ENCODE measurements at places on chromosomes 2 and 18.
A peak's percentile ranks its signal among the peaks of the same experiment; 100 is the strongest.

DNA sequence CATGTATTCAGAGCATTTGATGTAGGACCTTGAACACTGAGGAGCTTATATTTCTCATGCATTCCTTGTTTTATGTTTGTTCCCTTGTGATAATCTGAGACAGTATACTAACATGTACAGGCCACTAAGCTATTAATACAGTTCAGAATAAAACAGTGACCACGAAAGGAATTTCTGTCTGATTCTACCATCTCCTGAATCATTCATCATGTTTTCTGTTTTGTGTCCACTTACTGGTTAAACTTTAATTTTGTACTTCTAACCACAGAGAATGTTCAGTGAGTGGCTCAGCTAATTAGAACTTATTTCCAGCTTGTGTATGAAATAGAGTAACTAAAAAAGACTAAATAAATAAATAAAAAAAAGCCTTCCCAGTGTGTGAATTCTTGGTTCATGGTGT is 110.4 kb downstream of the LRP1B start:
- no peak for DNase-seq

DNA sequence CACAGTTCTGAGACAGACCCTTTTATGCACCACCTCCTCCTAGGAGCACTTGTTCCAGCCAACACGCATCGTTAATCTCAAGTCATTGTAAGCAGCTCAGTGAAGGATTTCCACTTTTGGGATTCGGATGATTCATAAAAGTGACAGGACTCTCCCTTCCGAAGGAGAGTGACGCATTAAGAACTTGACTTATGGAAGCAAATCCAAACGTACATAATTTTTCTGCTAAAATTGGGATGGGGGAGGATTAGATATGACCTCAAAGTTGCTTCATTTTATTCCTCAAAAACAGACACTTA is 165.7 kb downstream of the TWIST2 start:
- DNase-seq: no peak

GRCh38 chr18:24819141-24819890 is 358.9 kb downstream of the HRH4 start:
- DNase-seq: no peak

- no peak for DNase-seq
Observed at GRCh38 chr2:99106913-99107312, 34.6 kb upstream of the C2orf15 start.

- DNase-seq: no peak
Observed at GRCh38 chr2:85662899-85663593, 5.0 kb downstream of the SFTPB start.

GRCh38 chr18:55322178-55322735 is 265.7 kb downstream of the TCF4 start:
- peak; percentile 86 for DNase-seq

GRCh38 chr2:106153781-106154180 is 40.3 kb downstream of the UXS1 start:
- no peak for DNase-seq
